ENCODE measurements at places on chromosomes 2 and 18.

DNA sequence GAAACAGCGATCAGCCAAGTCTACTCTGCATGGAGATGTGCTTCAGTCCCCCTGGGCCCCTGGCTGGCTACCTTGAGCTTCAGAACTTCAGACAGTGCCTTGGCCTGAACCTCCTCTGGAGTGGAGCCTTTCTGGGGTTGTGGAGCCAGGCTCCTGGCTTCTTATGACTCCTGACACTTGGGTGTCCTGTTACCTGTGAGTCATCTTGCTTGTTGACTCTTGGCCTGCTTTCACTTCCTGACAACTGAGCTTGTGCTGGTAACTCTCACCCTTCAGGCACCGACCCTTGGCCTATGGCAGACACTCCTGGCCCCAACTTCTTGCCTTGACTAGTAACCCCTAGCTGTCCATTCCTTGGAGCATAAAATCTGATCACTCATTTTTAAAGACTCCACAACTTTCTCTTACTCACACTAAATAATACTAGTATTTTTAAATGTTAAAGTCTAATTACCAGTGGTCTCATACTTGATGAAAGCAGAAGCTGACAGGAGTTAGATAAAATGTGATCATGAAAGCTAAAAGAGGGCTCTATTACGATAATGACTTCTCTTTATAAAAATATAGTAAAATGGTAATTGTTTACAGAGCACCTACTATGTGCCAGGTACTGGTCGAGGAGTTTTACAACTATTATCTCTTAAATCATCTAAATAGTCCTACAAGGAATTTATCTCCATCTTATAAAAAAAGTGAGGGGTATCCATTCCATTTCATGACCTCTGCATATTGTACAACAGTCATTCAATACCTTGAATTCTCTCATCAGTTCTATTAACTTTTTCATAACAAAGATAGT lies 46.3 kb upstream of the VIT start:
- peak; percentile 83 for DNase-seq

DNA sequence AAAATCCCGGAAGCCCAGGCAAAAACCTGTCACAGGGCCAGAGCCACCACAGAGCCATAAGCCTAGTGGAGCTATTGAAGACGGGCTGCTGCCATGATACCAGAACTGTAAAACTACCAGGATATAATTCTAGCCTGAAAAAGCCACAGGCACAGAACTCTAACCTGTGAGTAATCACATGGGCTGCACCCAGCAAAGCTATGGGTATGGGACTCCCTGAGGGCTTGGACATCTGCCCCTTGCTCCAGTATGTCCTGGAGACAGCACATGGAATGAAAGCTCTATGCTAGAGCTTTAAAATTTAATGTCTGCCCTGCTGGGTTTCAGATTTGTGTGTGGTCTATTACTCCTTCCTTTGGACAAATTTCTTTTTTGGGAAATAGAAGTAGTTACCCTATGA lies 2183.6 kb upstream of the CELF4 start:
- DNase-seq, result no peak

- DNase-seq, result no peak
Measured at GRCh38 chr2:29245742-29246382, 130.6 kb downstream of the CLIP4 start.

- peak; percentile 86 for DNase-seq
Measured at GRCh38 chr2:68992933-68993332, 18.5 kb downstream of the GKN1 start.

- no peak for DNase-seq
Measured at GRCh38 chr2:101699755-101700461, 2.4 kb downstream of the MAP4K4 start.

DNA sequence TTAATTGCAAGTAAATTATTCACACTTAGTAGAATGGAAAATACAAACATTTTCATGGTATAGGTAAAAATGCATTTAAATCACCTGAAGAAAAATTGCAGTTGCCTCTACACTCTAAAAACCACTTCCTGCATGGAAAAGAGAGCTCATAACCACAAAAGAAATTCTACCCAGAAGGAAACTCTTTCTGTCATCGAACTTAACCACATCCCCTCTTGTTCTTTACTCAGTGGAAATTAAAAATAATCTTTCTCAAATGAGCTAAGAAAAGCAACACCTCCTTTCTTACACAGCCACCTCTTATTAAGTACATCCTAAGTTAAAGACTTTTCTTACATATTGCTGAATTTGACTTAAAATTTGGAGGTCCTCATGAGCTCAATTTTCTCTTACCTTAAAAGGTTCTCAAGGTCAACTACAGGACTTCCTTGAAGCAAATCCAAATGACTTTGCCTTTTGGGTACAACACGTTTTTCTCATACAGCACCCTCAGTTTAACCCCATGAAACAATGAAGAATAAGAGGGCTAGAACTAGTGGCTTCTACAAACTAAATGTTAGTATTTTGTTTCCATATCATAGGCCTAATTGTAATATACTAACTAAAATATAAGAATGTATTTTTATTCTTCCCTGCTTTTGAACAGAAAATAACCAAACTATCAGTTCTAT lies 109.1 kb upstream of the CRIM1 start:
- no peak for DNase-seq

GRCh38 chr2:196099916-196100315 lies 31.3 kb upstream of the DNAH7 start:
- no peak for DNase-seq

- DNase-seq, result peak; percentile 26
Measured at GRCh38 chr2:189628817-189629530, 32.3 kb upstream of the ASNSD1 start.

DNA sequence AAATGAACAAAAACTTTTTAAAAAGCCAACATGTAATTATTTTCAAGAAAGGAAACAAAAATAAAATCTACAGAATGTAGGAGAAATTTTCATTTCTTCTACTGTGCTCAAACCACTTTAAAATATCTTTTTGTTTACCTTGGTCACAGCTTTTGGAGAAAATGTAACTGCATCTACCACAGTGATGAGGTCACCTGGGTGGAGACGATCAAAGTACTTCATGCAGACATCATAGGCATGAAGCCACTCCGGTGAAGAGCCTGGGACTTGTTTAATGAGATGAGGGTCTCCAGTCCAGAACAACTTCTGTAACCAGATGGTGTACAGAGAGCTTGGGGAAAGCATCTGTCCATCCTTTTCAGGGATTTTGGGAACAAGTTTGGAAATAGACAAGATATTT lies 285.8 kb downstream of the NBAS start:
- no peak for DNase-seq

- peak; percentile 48 for DNase-seq
Measured at GRCh38 chr2:181070119-181070835, 89.9 kb downstream of the UBE2E3 start.

- DNase-seq, result no peak
Measured at GRCh38 chr2:28322981-28323396, 69.7 kb upstream of the FOSL2 start.

GRCh38 chr2:34534341-34534740 lies 935.2 kb upstream of the FAM98A start:
- no peak for DNase-seq
